Daoy (cell line): ENCODE measurements at places on chromosomes 2 and 18. TPM values are rescaled to one million over a fixed set of nuclear protein-coding genes. Genes with fewer than 3 reads are reported as not detected.

DNA sequence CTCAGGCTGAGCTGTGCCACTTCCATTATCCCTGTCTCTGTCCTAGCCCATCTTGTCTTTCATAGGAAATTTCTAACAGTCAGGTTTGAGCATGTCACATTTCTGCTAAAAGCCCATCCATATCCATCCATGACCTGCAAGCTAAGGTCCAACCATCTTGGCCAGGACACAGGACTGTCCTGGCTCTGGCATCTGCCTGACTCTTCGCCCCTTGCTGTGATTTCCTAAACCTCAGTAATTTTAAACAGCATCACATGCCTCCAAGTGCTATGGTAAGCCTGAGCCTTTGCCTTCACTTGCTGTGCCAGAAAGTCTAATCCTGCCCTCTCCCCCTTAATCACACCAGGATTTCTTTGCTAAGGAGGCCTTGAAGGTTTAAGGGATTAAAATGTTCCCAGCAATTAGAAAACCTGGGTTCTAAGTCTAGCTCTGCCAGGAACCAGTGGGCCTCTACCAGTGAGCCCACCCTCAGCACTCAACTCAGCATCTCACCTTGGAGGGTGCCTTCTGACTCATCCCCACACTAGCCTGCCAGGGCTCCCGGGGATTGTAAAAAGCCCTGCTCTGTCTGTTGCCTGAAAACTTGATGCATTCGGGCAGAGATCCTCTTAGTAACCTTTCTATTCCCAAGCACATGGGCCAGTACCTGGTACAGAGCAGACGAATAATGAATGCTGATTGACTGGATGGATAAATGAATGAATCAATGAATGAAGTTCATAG lies 411.0 kb downstream of the LRATD1 start:
- DNase-seq = no peak

DNA sequence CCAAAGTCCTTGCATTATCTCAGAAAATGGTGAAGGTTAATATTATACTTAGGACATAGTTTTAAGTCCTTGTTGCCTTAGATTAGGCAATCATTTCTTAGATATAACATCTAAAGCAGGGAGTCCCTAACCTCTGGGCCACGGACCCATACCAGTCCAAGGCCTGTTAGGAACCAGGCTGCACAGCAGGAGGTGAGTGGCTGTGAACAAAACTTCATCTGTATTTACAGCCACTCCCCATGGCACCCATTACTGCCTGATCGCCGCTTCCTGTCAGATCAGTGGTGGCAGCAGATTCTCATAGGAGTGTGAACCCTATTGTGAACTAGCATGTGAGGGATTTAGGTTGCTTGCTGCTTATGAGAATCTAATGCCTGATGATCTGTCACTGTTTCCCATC lies 86.5 kb upstream of the MYO3B start:
- no peak for DNase-seq

CNNM3 gene
- 5.1 and 5.5 TPM in 2 replicates for total RNA-seq

- no peak for DNase-seq
These were observed 242.8 kb upstream of the HNRNPA3 start for GRCh38 chr2:176969642-176970359.

ZNF513 gene
- 4.0 and 5.5 TPM in 2 replicates for total RNA-seq

GRCh38 chr2:129229196-129229595 lies 750.3 kb upstream of the RAB6C start:
- DNase-seq = no peak

DNA sequence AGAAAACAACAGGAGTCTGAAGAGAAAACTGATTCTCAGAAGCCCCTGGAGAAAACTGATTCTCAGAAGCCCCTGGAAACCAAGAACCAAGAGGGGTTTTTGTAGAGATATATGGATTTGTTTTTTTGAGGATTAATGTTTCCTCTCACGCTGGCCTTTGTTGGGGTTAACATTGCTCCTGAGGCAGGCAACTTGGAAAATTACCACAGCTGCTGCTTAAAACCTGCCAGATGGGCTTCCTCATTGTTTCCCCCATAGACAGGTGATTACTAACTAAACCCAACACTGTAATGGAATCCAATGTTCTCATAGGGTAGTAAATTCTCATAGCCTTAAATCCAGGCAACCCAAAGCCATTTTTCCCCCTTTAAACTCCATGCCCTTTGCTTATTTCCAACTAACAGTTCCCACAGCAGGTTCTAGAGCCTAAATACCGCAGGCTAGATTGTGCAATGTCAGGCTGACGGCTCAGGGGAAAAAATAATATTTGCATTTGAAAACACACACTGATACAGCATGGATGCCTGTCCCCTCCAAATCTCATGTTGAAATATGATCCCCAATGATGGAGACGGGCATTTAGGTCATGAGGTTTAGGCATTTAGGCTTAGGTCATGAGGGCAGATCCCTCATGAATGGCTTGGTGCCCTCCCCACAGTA lies 272.3 kb upstream of the PKDCC start:
- no peak for DNase-seq

DNA sequence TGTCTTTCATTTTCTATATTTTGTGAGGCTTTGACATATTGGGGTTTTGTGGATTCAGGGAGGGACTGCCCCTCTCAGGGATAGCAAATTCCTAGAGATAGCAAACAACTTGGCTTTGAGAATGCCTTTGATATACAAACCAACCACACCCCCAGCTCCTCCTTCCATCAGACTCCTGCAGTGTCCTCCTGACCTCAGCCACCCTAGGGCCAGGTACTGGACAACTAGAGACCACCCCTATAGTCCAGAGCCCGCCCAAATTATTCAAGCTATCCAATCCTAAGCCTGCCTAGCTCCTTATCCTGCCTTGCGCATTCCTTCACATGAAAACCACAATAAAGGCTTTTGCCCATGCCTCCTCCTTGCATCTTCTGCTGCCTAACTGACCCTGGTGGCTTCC lies 22.9 kb upstream of the STAM2 start:
- DNase-seq = no peak

RFX8 gene
- 0.69 and 4.6 TPM in 2 replicates for total RNA-seq

DNA sequence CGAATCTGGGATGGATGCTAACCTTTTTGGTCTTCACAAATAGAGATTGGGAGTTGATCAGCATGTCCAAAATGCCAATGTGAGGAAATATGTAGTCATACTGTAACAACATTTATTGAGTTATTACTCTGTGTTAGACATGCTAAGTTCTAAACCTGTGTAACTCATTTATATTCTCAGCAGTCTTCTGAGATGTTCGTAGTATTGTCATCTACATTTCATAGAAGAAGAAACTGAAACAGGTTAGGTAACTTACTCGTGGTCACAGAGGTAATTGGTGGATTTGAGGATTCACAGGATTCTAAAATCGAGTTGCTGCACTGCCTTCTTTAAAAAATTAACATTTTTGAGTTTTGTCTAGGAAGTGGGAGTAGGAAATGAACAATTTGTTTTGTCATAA lies 162.1 kb downstream of the UBE2E3 start:
- DNase-seq = no peak

DNA sequence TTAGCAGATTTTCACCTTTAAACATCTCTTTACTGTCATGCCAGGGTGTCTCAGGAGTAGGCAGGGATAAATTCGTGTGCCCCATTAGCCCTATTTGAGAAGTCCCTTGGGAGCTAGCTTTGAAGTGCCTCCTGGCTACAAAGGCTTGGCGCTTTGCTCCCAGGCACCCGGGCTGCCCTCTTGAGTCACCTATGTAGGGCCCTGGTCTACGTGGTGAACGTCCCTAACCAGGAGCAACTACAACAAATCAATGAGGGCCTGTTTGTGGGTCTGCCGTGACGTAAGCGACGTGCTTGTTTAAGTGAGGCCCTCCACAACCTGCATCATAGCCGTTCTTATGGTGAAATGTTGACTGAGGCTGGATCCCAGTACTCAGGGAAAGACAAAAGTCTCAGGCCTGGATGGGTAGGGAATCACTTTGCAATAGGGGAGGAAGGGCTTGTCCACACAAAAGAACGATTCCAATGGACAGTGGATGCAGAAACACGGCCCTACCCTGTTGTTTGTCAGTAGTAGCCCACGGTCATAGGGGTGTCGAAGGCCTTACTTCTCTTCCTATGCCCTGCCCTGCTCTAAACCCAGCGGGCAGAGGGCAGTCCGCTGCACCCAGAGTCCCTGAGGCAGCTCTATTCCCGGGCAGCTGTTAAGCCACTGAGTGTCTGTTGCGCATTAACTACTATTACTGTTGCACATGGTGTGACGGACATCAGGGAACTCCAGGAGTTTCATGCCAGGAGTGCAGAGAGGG lies 93.9 kb downstream of the INHBB start:
- no peak for DNase-seq

DNA sequence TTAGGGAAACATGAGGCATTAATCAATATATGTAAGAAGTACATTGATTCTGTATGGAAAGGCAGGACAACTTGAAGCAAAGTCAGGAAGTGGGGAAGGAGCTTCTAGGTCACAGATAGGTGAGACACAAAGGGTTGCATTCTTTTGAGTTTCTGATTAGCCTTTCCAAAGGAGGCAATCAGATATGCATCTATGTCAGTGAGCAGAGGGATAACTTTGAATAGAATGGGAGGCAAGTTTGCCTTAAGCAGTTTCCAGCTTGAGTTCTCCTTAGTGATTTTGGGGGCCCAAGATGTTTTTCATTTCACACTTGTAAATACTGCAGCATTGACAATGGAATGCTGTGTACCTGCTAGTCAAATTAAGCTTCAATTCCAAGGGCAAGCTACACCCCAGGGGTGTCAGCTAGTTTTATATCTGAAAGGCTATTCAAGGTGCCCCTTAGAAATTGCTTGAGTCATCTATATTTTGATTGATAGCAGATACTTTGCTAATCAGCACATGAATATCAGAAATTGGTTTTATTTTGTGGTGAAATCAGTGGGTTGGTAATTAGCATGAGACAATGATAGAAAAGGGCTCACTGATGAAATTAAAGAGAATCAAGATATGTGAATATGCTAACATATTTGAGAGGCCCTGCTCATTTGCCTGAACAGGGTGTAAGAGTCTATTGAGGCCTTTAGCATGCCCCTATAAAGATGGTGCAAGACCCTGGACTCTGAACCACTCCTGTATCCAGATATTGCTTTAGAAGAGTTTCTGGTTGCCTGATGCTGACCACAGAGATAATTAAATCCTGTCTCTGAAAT lies 131.5 kb downstream of the TMEM17 start:
- no peak for DNase-seq

ITPRIPL1 gene
- 2.4 and 2.7 TPM in 2 replicates for total RNA-seq
